ENCODE measurements at places on chromosomes 1 and 21.

GRCh38 chr21:40765811-40766210 lies 81.1 kb downstream of the DSCAM start:
- DNase-seq: no peak

DNA sequence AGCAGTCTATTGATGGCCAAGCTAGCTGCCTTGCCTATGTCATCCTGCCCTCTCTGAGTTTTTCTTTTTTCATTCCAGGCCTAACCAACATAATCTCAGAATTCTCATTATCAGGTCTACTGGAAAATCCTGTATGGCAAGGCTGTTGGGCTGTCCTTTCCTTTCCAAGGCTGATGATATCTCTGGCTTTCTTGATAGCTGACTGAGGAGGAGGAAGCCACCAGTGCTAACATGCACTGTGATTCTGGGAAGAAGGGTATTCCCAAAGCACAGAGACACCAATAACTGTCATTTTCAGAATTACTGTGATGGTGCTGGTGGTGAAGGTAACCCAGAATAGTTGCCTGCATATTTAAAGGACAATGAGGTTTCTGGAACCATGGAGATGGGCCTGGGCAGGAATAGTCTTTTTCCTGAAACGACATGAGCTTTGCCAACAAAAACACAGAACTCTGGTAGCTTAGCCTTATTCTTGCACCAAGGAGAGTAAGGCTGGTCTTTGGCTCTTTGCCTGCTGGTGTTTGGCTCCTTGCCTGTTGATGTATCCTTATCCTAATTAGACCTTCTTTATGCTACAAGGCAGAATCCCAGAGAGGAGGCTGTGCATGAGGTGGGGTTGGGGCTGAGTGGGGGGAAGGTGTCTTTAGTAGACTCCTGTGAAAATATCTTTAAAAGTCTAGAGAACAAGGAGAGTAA lies 157.4 kb downstream of the TNFSF18 start:
- DNase-seq: no peak

DNA sequence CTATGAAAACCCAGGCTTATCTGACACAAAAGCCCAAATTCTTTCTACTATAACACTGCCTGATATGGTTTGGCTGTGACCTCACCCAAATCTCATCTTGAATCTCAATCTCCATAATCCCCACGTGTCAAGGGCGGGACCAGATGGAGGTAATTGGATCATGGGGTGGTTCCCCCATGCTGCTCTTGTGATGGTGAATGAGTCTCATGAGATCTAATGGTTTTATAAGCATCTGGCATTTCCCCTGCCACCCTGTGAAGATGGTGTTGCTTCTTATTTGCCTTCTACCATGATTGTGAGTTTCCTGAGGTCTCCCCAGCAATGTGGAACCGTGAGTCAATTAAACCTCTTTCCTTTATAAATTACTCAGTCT lies 123.3 kb upstream of the USP24 start:
- DNase-seq: no peak

GRCh38 chr1:39148942-39149341 lies 55.6 kb upstream of the MACF1 start:
- DNase-seq: no peak

DNA sequence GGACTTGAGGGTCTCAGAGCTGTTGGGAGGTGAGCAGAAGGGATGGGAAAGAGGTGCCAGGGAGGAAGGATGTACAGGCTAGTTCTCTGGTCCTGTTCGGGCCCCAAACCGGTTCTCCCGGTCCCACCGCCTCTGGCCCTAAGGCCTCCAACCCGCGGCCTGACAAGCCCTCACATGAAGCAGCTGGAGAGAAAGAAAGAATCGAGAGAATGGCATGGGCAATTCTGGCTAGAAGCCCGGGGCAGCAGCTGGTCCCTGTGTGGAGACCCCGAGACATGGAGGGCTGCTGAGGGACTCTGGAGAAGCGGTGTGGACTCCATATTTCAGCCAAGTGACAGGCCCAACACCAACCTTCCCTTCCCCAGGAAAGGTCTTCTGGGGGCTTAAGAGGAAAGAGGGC lies 730 bp downstream of the CDC42SE1 start:
- DNase-seq: no peak

- no peak for DNase-seq
These were observed 106.6 kb upstream of the ACTRT2 start for GRCh38 chr1:2914702-2915101.

DNA sequence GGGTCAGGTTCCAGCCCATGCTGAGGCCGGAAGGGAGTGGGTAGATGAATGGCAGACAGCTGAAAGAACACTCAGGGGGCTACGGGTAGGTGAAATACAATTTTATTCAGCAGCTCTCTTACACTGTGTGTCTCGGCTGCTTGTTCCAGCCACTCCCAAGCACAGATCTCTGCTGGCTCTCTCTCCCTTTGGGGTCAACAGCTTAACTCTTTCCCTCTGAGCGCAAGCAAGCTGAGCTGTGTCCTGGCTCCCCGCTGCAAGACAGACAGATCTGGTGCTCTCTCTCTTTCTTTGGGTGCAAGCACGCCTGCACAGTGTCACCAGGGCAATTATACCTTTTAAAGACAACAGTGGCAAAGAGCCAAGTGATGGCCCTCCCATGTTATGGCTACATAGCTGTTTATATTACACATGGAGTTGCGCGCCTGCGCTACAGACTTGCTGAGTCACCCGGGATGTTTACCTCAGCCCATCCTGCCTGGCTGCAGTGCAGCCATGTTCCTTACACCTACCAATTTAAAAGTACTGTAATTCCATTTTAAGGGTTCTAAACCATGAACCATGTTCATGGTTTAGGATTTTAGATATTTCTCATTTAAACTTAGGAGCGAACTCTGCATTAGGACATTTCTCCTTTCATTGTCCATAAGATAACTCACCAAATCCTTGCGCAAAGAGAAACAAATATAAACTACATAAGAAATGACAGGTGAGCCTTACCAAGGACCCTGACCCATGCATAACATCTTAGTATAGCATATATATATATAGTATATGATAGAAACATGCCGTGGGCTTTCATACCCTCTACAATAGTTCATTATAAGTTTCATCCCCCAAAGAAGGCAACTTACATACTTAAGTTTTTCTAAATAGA lies 396.5 kb downstream of the SMYD3 start:
- DNase-seq: no peak

- DNase-seq: no peak
These were observed 294.4 kb upstream of the NR5A2 start for GRCh38 chr1:199733125-199733524.

- DNase-seq: no peak
These were observed 40.2 kb downstream of the GPR161 start for GRCh38 chr1:168096296-168097165.

DNA sequence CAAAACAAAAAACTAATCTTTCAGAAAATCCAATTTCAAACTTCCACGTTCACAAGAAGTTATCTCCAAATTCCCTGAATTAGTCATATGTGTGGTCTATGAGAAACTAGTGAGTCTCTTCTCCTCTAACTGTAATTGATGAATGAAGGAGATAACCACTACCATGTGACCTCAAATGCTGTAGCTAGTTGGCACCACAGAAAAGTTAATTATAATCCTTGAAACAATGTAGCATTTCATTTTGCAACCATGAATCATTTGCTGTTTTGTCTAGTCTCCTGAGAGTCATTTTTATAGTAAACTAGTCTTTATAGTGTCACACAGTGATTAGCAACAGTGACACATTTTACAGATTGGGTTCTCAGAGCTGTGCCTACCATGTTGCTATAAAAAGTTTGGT lies 287.5 kb downstream of the LRRIQ3 start:
- no peak for DNase-seq

- DNase-seq: no peak
These were observed at the start of gene MMP23B for GRCh38 chr1:1631782-1632420. MMP23B (plus strand) TSS chr1:1632173; CDS start chr1:1632219, 46 bp downstream.

GRCh38 chr1:98888869-98889268 lies 115.8 kb downstream of the PLPPR5 start:
- no peak for DNase-seq

DNA sequence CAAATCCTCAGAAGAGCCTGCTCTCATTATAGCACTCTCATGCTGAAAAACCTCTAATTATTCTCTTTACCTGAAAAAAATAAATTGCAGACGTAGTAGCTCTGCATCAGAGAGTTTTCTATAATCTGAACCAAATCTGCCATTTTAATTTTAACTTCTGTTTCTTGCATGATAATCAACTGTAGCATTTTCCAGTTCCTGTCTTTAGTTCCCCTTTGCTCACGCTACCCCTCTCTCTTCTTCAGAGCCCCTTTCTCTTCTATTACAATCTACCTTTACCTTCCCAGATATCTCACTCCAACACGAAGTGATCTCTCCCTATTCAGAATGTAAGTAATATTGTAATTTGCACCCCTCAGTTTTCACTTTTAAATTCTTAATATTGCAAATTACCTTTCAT lies 31.4 kb downstream of the FMO1 start:
- no peak for DNase-seq

- DNase-seq: no peak
These were observed 17.7 kb downstream of the ZNF362 start for GRCh38 chr1:33273961-33274371.

- DNase-seq: no peak
These were observed 43.2 kb downstream of the ZSCAN20 start for GRCh38 chr1:33515607-33516006.
